ENCODE measurements at places on chromosomes 2 and 18. TPM values are rescaled to one million over a fixed set of nuclear protein-coding genes. Genes with fewer than 3 reads are reported as not detected.

GRCh38 chr2:65722028-65722778, 289.8 kb upstream of the SPRED2 start:
- no peaks in the 10 kb centered on the region for H3K36me3 ChIP-seq
- no peak for DNase-seq
- no peaks in the 10 kb centered on the region for H3K27me3 ChIP-seq
- H3K4me3 ChIP-seq: no peak overlapping the region
- no peaks in the 10 kb centered on the region for H3K4me1 ChIP-seq
- H3K27ac ChIP-seq: no peak overlapping the region

GPR55 gene
- total RNA-seq: 0.74 TPM

- no peak overlapping the region for H3K4me3 ChIP-seq
- no peak overlapping the region for H3K27ac ChIP-seq
- H3K4me1 ChIP-seq: no peaks in the 10 kb centered on the region
- no peaks in the 10 kb centered on the region for H3K27me3 ChIP-seq
These were observed 245.0 kb downstream of the FAM210A start for GRCh38 chr18:13481331-13481730.

EVX2 gene
- total RNA-seq: not detected

RFTN2 gene
- total RNA-seq: 4.3 TPM

IL1R2 gene
- total RNA-seq: 23.3 TPM

- no peaks in the 10 kb centered on the region for H3K27me3 ChIP-seq
- H3K4me1 ChIP-seq: peaks cover 83% of the 10 kb centered on the region
- H3K36me3 ChIP-seq: no peaks in the 10 kb centered on the region
- H3K4me3 ChIP-seq: peak overlapping the region; percentile 9
- no peak for DNase-seq
These were observed 134.1 kb downstream of the FMNL2 start for GRCh38 chr2:152468899-152469692.

- no peak overlapping the region for H3K4me3 ChIP-seq
- no peaks in the 10 kb centered on the region for H3K36me3 ChIP-seq
- no peak overlapping the region for H3K27ac ChIP-seq
- no peak for DNase-seq
- H3K4me1 ChIP-seq: no peaks in the 10 kb centered on the region
These were observed 8.6 kb upstream of the ATP6V1B1 start for GRCh38 chr2:70927138-70927537.

EPB41L5 gene
- 93.7 TPM for total RNA-seq

- DNase-seq: no peak
- H3K4me3 ChIP-seq: no peak overlapping the region
- no peaks in the 10 kb centered on the region for H3K4me1 ChIP-seq
- H3K27me3 ChIP-seq: no peaks in the 10 kb centered on the region
These were observed 415.3 kb downstream of the HRH4 start for GRCh38 chr18:24875777-24876176.

CIB4 gene
- total RNA-seq: not detected

FSHR gene
- total RNA-seq: not detected

DNA sequence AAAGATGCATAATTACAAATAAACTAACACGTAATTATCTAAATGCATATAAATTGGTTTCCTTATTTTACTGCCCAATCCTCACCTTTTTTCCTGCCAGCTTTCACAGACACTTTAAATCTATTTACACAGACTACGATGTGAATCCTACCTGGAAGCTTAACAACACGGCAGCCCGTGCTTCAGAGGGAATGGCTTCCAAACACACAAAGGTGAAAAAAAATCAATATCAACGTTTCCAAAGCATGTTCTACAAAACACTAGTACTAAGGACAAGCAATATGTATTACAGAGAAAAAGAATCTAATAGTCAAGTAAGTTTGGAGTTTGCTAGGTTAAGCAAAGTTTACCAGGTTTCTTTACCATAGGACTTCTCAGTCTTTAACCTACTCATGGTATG, 4.4 kb downstream of the MAP4K3 start:
- no peak overlapping the region for H3K4me3 ChIP-seq
- no peak overlapping the region for H3K27ac ChIP-seq
- no peak for DNase-seq
- no peaks in the 10 kb centered on the region for H3K27me3 ChIP-seq
- no peaks in the 10 kb centered on the region for H3K36me3 ChIP-seq
- peaks cover 58% of the 10 kb centered on the region for H3K4me1 ChIP-seq

FAM110C gene
- total RNA-seq: 3.6 TPM

DNA sequence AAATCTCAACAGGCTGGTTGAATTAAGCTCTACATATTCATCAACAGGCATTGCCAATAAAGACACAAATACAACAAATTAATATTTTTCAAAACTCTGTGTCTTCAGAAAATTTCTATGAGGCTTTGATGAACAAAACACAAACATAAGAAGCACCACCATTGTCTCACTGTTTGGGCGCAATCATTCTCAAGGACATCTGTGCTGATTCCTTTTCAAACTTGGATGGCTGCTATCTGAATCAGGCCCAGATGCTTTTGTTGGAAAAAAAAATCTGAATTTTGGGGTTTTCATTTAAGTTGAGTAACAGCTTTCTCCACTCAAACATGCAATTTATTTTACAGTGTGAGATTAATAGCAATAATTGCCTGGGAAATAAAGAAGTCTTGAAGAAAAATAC, 173.8 kb downstream of the NRXN1 start:
- H3K4me1 ChIP-seq: no peaks in the 10 kb centered on the region
- no peak for DNase-seq
- H3K4me3 ChIP-seq: no peak overlapping the region
- no peaks in the 10 kb centered on the region for H3K36me3 ChIP-seq

- no peaks in the 10 kb centered on the region for H3K4me1 ChIP-seq
- no peak overlapping the region for H3K4me3 ChIP-seq
- H3K27ac ChIP-seq: no peak overlapping the region
These were observed 139.8 kb downstream of the HNMT start for GRCh38 chr2:138104071-138104470.

CNTNAP5 gene
- not detected for total RNA-seq

DNA sequence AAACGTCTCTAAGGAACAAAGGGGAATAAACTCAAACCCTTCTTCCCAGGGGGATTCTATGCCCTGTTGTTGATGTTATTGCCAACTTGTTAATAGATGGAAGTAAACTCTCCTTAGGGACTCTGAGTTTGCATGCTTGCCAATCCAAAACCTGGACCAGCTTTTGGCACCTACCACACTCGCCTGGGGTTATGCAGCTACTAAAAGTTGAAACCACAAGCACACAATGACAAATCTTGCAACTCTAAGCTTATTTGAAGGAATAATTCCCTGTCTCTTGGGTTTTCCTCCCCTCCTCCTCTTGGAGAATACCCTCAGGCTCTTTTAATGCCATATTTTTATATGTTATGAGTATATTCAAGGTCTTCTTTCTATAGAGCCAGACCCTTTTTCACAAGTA, 484.1 kb downstream of the FBXO15 start:
- no peaks in the 10 kb centered on the region for H3K36me3 ChIP-seq
- H3K27ac ChIP-seq: no peak overlapping the region
- no peak overlapping the region for H3K4me3 ChIP-seq
- no peaks in the 10 kb centered on the region for H3K27me3 ChIP-seq
